Panc1 (cell line): ENCODE measurements at places on chromosomes 2 and 18. TPM values are rescaled to one million over a fixed set of nuclear protein-coding genes. Genes with fewer than 3 reads are reported as not detected.

Gene RAD51AP2
- total RNA-seq = not detected

GRCh38 chr2:158482594-158482993 lies 25.8 kb downstream of the PKP4 start:
- DNase-seq = no peak

DNA sequence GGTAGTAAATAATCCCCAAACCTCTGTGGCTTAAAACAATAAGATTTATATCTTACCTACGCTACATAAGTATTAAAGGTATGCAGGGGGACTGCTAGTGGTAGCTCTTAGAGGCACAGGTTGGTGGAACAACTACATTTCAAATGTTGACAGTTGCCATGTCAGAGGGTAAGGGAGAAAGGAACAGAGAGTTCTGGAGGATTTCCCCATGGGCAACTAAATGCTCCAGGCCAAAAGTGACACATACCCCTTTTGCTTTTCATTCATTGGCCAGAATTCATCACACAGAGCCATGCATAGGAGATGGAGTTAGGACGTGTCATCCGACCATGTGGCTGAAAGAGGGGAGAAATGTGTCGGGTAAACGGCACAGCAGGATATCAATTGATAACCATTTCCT lies 133.2 kb downstream of the NAPG start:
- no peak for DNase-seq

DNA sequence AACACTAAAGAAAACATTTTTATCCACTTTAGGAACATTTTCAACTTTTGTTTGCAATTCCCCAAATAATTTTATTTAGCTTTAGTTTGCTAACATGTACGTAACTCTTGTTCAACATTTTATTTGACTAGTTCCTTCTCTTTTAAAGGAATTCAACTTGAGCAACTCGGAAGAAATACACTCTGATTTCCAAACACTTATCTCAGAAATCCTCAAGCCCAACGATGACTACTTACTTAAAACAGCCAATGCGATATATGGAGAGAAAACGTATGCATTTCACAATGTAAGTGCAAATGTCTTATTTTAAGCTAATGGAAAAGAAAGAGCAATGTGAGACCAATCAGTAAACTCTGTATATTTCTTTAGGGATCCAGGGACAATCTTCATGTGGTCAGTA lies 10.1 kb downstream of the SERPINB10 start:
- no peak for DNase-seq

- no peak for DNase-seq
Observed at GRCh38 chr2:182631299-182631698, 84.8 kb upstream of the DNAJC10 start.
